Astrocyte (in vitro differentiated cells and primary cell): ENCODE measurements at places on chromosomes 2 and 18. TPM values are rescaled to one million over a fixed set of nuclear protein-coding genes. Genes with fewer than 3 reads are reported as not detected.

Gene KCNG2
- 0.16 TPM in 1 of 2 replicates, not detected in the other for total RNA-seq

Gene C2orf15
- total RNA-seq, result 0.59 and 0.60 TPM in 2 replicates

Gene ORC4
- 39.3 and 43.8 TPM in 2 replicates for total RNA-seq

- no peaks in the 10 kb centered on the region for H3K36me3 ChIP-seq
- peaks cover 10% of the 10 kb centered on the region for H3K4me1 ChIP-seq
- DNase-seq, result no peak
- H3K4me3 ChIP-seq, result no peak overlapping the region
Observed at GRCh38 chr18:79955302-79956075, 4.0 kb upstream of the SLC66A2 start.

DNA sequence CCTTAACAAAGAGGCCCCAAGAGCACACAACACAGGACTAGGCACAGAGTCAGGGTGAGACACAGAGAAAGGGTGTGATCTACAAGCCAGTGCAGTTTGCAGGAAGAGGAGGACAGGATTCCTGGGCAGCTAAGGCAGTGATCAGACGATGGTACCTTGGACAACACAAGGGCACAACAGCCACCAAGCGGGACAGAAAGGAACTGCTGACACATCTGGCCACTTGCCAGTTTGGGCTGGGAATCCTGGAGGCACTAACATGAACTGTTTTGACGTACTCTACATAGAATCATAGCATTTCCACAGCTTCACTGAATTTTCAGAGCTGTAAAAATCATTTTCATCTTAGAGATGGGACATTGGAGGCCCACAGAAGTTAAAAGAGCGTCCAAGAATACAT is 221.5 kb upstream of the SLC35G4 start:
- H3K27me3 ChIP-seq, result no peaks in the 10 kb centered on the region
- no peaks in the 10 kb centered on the region for H3K36me3 ChIP-seq
- peak; percentile 12 for DNase-seq
- no peak overlapping the region for H3K27ac ChIP-seq

- H3K4me1 ChIP-seq, result no peaks in the 10 kb centered on the region
- no peaks in the 10 kb centered on the region for H3K27me3 ChIP-seq
- H3K4me3 ChIP-seq, result no peak overlapping the region
- DNase-seq, result no peak
Observed at GRCh38 chr2:203463266-203463678, 71.8 kb downstream of the RAPH1 start.
